SK-N-DZ (cell line): ENCODE measurements at places on chromosomes 3 and 15.
A peak's percentile ranks its signal among the peaks of the same experiment; 100 is the strongest.

- DNase-seq, result no peak
Measured at GRCh38 chr15:65259367-65259797, 27.3 kb downstream of the PARP16 start.

DNA sequence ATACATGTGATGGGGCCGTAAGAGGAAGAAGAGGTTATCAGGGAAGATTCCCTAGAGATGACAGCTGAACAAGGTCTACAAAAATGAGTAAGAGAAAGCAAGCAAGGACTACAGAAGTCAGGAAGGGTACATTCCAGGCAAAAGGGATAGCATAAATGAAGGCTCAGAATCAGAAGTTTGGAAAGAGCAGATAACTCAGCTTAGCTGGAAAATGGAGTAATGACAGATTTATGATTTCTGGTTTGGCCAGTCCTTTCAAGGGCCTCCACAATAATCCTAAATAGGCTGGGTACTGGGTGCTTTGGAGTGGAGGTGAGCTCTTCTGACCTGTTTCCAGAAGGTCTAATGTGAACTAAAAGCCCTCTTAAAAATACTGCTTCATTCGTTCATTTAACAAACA is 110.7 kb downstream of the MYO5A start:
- DNase-seq, result no peak

GRCh38 chr3:129596194-129597086 is 10.0 kb downstream of the PLXND1 start:
- peak; percentile 66 for DNase-seq

- no peak for DNase-seq
Measured at GRCh38 chr3:189636048-189636447, 4.9 kb downstream of the TP63 start.

GRCh38 chr3:108823227-108823626 is 641 bp downstream of the TRAT1 start:
- DNase-seq, result no peak

DNA sequence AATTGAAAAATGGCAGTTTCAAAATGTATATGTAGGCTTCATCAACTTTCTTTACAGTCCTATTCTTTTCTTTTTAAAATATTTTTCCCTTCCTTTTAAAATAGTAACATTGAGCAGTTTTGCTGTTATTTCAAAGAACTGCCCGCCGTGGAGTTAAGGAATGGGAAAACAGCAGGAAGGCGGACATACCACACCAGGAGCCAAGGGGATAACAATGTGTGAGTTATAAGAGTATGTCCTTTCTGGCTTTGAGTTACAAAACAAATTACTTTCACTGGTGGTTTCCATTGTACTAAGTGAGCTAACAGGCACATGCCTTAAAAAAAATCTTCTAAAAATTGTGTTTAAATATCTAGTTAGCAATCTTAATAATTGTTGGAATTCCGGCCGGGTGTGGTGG is 37.4 kb upstream of the FBXL22 start:
- DNase-seq, result no peak

DNA sequence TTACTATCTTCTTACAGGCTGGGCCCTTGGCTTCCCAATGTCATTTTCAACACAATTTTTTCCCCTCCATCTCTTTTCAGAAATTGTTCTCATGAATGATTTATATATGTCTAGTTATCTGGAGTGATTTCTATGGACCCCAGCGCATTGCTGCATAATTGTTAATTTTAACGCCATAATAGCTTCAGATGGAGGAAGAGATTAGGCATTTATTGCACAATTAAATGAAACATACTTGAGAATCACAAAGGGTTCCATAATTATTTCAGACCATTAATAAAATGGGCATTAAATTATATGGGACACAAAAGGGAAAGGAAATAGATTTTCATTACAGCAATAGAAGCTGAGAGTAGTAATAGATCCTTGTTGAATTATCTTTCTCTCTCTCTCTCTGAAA is 70.3 kb upstream of the SOX14 start:
- no peak for DNase-seq

GRCh38 chr15:101464256-101464998 is 25.1 kb downstream of the PCSK6 start:
- no peak for DNase-seq

- DNase-seq, result no peak
Measured at GRCh38 chr3:17054301-17054981, 169.7 kb downstream of the PLCL2 start.

DNA sequence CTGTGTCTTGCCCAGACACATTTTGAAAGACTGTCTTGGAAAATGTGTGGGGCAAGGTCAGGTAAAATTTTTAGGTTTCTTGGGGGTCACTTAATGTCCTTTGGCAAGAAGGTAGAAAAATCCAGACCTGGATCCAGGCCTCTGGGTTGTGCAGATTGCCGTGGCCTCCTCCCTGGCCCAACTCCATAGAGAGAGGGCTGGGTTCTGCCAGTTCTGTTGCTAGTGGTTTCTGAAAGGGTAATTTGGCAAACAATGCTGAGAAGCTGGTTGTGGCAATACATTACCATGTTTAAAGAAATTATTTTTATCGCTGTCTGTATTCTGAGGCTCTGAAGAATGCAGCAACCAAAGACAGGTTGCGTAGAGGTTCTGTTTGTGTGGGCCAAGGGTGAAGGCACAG is 20.2 kb upstream of the TMEM158 start:
- no peak for DNase-seq

DNA sequence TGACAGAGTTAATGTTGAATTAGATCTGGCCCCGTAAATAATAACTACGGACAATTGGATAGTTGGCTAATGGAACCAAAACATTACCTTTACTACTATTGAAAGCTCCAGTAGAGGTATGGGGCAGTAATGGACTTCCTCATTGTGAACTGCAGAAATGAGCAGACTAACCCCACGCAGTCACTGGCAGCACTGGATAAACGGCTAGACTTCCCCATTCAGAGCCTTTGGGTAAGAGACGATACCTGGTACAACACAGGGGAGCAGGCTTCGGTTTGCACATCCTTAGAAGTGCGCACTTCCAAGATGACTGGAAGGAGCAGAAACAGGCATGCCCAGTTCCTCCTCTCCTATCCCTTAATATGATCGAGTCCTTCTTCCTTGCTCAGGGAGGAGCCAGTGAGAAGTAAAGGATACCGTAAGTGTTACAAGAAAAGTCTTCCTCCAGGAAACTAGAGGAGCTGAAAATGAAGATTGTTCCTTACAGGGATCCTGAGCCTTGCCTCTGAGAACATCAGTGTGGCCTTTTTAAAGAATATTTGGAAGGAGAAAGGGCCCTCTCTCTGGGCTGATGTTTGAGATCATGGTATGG is 100.5 kb upstream of the NECTIN3 start:
- DNase-seq, result no peak

DNA sequence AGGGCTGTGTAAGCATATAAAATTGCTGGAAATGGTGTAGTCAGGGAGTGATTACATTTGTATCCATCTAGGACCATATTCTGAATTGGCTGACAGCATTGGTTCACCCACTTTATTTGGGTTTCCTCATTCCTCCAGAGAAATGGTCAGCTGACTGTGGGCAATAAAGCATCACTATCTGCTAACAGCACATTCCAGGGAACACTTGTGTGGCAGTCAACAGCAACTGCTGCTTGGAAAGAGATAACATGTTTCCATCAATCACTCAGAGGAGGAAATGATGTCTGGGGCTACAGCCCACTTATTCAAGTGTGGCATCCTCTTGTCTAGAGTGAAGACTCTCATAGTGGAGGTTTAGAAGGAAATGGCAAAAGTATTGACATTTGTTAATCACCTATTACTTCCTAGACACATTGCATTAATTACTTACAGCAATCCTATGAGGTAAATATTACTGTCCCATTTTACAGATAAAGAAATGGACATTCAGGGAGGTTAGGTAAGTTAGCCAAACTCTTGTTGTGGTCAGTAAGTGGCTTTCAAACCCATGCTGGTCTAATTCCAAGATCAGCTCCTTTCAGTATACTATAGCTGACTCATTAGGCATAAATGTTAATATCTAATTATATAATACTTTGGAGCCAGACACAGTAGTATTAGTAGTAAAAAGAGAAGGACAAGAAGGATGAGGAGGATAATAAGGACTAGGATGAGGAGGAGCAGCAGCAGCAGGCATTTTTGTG is 247.8 kb downstream of the ALCAM start:
- DNase-seq, result no peak
